Fibroblast of skin of back (primary cell): ENCODE measurements at places on chromosomes 13 and 19.
A peak's percentile ranks its signal among the peaks of the same experiment; 100 is the strongest.

- peak; percentile 81 for DNase-seq
These were observed at the start of gene WIZ for GRCh38 chr19:15449620-15450527. Gene WIZ, minus strand, starts transcription at chr19:15449956. Its CDS starts 1,649 bp downstream, at chr19:15448307.

GRCh38 chr19:36183245-36183628 lies 31.0 kb upstream of the COX7A1 start:
- DNase-seq = no peak

GRCh38 chr19:18495204-18495911 lies 26.5 kb downstream of the ELL start:
- DNase-seq = no peak

DNA sequence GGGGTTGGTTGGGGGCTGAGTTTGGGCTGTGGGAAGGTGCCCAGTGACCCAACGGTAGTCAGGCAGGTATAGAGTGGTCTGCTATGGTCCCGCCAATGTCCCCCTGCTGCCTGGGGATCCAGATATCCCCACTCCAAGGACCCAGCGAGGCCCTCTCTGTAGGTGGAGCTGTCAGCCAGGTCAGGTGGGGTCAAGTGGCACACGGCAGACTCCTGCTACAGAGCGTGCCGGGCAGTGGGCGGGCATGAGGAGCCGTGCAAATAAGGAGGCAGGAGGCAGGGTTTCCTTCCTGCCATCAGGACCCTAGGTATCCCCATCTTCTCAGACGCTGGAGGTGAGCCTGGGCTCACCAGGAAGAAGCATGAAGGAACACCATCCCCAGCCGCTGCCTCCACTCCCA lies 14.9 kb downstream of the EVI5L start:
- no peak for DNase-seq

DNA sequence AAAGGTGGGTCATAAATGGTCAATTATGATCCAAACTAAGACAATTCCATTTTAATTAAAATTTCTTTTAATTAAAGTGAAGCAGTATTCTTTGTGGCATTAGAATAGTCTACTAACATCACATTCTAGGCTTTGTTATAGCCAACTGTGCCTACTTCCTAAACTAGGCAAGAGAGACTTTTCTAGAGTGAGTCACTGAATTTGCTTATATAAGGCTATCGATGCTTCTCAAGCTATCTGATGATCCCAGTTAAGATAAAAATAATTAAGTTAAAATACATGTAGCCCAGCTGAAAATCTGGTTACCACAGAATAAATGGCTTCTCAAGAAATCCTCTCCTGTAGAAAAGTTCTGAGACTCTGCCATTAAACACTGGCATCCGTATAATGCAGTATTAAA lies 12.5 kb downstream of the ANKRD10 start:
- DNase-seq = no peak

DNA sequence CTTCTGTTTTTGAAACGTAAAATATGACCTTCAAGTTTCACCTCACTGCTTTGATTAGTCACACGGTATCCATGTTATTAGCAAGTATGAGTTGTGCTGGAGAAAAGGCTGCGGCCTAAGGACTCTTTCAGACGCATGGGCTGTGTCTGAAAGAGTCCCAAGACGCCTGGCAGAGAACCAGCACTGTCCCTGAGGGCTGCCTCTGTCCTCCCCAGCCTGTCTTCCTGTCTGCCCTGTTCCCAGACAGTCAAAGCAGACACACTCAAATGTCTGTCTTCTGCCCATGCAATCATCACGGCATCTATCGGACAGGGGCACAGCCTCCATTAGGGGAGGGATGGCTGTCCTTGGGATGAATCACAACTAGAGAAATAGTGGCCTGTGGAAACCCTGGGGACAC lies 65.5 kb downstream of the DPY19L3 start:
- no peak for DNase-seq

DNA sequence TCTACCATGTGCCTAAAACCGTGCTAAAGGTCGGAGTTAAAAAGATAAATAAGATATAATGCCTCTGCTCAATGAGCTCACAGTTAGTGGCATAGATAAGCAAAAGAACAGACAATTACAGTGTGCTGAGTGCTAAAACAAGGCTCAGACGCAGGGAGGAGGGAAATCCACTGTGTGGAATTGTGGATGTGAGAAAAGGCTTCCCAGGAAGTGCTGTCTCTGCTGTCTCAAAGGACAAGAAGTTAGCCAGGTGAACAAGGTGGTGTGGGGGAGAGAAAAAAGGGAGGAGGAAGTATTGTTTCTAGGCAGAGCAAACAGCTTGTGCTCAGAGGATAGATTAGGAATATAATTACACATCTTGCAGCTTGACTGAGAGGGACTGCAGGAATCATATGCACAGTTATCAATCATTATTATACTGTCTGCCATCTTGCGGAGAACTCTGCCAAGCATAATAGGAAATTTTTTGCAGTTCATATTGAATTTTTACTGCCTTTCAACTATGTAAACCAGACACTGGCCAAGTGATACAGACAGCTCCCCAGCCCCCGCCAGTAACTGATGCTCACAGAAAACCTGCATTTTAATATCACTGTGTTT lies 9.3 kb downstream of the C13orf42 start:
- DNase-seq = no peak

GRCh38 chr19:11027381-11027780 lies 61.9 kb upstream of the LDLR start:
- no peak for DNase-seq
